OCI-LY7 (cell line): ENCODE measurements at places on chromosomes 11 and 22. TPM values are rescaled to one million over a fixed set of nuclear protein-coding genes. Genes with fewer than 3 reads are reported as not detected.

The LRRC55 gene
- total RNA-seq: not detected in 2 replicates

- DNase-seq: no peak
These were observed 26.3 kb upstream of the SORL1-AS1 start for GRCh38 chr11:121478895-121479697.

DNA sequence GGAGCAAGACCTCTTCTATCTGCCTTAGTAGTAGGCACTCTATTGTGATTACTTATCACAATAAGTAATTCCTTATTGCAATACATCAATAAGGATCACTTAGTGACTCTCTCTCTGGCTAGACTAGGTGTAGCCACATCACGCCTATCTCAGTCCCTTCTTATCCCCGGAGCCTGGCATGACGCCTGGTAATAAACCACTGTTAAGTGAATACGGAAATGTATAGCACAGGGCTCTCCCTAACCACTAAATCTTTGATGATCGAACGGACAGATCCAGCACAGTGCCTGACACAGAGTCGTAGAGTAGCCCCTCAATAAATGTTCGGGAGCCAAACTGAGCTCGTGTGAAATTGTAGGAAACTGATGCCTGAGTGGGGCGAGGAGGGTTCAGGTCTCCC, 143.3 kb downstream of the FBXO7 start:
- no peak for DNase-seq

GRCh38 chr11:118572061-118572980, at the start of gene ARCN1:
ARCN1 (plus strand) TSS chr11:118572409; CDS start chr11:118572548, 139 bp downstream.
- DNase-seq: peak; percentile 90

DNA sequence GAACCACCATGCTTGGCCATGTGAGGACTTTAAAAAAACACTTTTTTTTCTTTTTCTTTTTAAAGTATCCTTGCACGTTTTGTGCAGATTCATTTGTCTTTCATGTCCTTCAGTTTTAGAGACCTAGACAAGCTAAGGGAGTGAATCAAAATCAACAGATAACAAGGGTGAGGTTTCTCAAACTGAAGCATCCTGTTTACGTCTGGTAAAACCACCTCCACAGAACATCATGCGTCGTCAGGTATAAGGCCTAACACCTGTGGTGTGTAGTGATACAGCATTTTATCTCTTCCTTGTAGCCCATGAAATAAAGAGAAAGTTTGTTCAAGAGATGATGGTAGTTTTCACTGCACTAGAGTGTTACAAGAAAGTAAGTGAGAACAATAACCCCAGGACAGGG, 26.3 kb upstream of the CSF2RB start:
- DNase-seq: no peak

DNA sequence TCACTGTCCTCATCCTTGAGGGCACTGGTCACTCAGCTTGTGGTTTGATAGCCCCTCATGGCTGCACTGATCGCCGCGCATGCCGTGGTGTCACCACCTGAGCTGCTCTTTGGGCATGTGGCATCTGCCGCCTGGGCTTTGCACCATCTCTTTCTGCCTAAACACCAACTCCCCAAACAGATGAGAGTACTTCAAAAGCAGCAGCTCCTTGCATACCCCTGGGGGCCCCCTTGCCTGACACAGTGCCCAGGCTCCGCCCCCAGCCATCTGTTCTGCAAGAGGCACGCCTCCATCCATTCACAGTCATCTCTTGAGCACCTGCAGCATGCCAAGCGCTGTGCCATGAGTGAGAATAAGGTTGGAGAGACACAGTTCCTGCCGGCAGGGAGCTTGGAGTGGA, 104.5 kb upstream of the B3GAT1 start:
- no peak for DNase-seq

DNA sequence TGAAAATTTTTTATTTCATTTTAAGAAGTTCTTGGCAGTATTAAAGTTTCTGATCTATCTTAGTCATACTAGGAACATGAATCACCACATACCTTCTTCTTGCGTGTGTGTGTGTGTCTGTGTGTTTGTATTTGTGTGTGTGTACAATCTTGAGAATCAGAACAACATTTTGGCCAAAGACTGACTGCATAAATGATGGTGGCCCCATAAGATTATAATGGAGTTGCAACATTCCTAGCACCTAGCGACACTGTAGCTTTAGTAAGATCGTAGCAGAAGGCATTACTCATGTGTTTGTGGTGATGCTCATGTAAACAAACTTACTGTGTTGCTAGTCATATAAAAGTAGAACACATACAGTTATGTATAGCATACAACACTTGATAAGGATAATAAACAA, 205.4 kb downstream of the FAM76B start:
- DNase-seq: no peak

GRCh38 chr22:31490496-31490925, 869 bp upstream of the EIF4ENIF1 start:
- DNase-seq: peak; percentile 94

- DNase-seq: no peak
These were observed 199.7 kb downstream of the FAT3 start for GRCh38 chr11:92424281-92424680.

- DNase-seq: no peak
These were observed 41.7 kb upstream of the BLID start for GRCh38 chr11:122157653-122158161.

- no peak for DNase-seq
These were observed 378.8 kb downstream of the DCDC1 start for GRCh38 chr11:30990625-30991296.

DNA sequence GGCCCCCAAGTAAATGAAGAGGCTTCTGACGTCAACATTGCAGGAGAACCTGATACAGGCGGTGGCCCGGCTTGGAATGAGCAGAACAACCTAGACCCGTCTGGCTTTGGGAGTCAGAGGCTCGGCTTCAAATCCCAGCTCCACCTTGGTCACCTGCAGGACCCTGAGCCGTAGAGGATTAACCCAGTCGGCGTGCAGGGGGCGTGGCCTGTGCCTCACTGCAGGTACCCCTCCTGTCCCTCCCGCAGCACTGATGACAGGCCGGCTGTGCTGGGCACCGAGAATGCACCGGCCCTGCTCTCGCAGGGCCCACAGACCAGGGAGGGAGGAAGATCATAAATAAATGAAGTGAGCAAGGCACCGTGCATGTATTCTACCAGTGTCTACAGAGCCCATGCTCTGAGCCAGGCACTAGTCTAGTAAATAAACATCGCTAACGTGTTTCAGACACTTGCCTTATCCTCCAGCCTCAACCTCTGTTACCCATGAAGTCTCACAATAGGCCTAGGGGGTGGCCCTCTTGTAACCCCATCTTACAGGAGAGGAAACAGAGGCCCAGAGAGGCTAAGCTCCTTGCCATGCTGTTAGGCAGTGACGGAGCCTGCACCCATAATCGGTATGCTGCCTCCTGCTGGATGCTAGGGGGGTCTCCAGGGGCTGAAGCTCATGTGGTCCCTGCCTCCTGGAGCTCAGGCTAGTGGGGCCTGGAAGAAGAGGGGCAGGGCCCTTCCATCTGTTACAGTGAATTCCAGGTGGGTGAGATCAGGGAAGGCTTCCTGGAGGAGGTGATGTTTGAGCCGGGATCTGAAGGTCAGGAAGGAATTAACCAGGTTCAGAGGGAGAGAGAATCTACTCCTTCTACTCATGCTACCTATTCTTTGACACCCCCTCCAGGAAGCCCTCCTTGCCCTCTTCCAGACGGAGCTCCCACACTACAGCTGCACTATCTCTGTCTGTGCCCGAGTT, 53.4 kb downstream of the RTL6 start:
- peak; percentile 45 for DNase-seq

DNA sequence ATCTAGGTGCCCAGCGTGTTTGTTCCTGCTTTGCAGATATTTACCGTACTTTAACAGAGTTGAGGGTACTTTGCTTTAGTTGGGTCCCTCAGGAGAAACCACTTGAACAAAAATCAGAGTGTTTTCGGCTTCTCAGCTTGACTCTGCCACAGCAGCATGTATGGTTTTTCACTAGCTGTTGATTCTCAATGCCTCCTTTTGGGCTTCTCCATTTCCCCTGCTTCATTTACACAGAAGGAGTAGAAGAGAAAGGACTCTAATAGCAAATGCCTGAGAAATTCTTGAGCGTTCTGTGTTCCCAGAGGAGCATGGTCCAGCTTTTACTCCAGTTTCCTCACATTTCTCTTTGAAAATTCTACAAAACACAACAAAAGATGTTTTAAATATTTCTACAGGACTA, 252.1 kb upstream of the CCDC179 start:
- DNase-seq: no peak

GRCh38 chr11:65806979-65807378, 20.1 kb downstream of the OVOL1 start:
- DNase-seq: no peak

The SELENOH gene
- total RNA-seq: 144 and 169 TPM in 2 replicates

The FBLN1 gene
- total RNA-seq: not detected in 2 replicates

The PATE4 gene
- not detected in 2 replicates for total RNA-seq

The MMP12 gene
- not detected in 2 replicates for total RNA-seq

GRCh38 chr22:36839356-36840073, 21.3 kb upstream of the NCF4 start:
- no peak for DNase-seq
